ENCODE measurements at places on chromosomes 2 and 18.
A peak's percentile ranks its signal among the peaks of the same experiment; 100 is the strongest.

DNA sequence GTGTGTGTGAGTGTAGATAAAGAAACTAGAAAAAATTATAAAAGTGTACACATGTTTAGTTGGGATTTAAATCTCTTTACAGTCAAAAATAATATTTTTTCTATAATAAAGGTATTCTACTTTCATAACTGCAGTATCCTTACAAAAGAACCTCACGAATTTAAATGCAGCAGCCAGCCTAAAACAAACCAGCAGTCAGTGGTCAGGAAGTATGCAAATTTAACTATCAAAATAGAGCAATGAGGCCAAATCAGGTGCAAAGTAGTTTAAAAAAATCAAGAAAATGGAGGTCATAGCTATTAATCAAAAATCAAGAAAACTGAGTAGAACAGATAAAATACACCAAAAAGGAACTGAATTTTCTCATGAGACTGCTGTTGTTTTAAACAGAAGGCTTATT, 407.1 kb downstream of the CDH19 start:
- no peak for DNase-seq

DNA sequence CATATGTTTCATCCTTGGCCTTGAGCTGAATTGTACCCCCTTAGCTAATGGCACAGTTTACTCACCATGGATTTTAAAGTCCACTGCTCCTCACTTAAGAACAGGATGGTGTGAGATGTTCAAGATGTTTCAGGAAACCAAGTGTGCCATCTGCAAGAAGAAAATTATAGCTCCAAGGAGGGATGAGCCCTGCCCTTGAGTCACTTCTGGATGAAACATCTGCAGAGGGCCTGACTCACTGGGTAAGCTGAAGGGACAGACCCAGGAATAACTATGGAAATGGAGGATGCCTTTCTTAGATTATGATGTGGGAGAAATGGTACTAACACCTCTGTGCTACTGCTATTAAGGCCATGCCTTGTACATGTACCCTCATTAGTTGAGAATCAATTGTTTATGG, 6.4 kb downstream of the MARS2 start:
- no peak for DNase-seq

DNA sequence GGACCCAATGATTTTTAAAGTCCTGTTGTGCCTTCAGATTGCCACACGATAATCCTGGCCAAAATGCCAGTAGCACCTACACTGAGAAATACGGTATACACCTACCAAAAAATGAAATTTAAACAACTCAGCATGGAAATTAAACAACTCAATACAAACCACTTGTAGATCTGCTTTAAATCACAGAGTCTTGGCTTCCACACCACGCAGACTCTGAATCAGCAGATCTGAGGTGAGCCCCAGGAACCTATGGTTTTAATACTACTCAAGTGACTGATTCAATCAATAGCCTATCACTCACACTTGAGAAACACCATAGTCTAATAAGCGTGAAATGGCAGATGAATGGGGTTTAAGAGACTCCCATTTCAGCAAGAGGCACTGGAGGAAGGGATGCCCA, 46.9 kb downstream of the MAP4K3 start:
- no peak for DNase-seq

- DNase-seq = no peak
These were observed 33.1 kb downstream of the NAPG start for GRCh38 chr18:10558967-10559298.

DNA sequence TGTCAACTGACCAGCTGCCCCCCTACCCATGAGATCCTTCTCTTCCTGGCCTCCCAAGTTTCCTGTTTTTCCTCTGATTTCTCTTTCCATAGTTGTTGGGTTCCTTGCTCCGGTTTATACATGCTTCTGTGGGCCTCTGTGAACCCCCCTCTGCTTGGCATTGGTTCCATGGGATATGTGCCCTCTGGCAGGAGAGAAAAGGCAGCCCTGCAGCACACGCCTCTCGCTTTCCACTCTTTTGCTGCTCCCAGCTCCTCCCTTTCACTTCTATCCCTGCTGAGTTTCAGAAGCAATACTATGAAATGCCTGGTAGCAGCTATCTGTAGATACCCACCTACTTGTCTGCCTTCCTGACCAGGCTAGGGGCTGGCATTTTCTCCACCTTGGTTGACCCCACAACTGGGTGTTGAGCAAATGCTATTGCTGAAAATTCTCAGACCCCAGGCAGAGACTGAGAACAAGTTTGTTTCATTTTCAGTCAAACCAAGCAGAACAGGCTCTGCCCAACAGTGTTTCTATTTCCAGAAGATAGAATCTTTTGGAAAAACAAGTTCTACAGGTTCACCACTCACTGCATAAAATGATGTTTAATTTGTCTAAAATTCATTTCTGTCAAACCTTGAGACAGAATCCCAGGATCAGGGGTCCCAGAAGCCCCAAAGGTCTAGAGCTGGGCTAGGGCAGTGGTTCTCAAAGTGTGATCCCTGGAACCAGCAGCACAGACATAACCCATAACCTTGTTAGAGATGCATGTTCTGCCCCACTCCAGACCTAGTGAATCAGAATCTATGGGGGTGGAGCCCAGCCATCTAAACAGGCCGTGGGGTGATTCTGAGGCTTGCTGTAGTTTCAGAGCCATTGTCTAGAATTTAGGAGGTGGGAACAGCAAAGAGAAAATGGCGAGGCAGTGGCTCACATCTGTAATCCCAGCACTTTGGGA, 13.4 kb downstream of the CAPG start:
- DNase-seq = no peak

- no peak for DNase-seq
These were observed 6.9 kb upstream of the UCN start for GRCh38 chr2:27315122-27315521.

- no peak for DNase-seq
These were observed 103.2 kb downstream of the PTGR3 start for GRCh38 chr18:75105551-75106254.

GRCh38 chr18:79779700-79780190, 18.0 kb upstream of the KCNG2 start:
- no peak for DNase-seq

DNA sequence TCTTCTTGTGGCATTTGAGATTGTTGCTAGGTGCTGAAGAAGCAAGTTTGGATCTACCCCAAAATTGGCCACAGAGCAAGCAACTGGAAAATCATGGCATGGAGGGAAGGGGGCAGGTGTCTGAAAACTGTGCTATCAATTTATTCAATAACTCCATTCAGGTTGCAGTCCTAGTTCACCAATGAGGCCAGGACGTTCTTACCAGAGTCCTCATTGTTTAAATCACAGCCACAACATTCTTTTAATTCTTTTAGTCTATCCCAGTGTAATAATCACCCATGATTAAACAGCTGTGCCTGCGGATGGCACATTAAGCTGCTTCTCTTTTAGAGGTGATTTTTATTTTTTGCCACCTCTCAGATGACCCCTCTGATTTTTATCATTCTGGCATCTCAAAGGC, 103.5 kb downstream of the ANKRD44 start:
- no peak for DNase-seq

GRCh38 chr2:151560289-151560688, 150.6 kb downstream of the RIF1 start:
- no peak for DNase-seq

GRCh38 chr2:62501794-62502500, 4.0 kb downstream of the TMEM17 start:
- no peak for DNase-seq

DNA sequence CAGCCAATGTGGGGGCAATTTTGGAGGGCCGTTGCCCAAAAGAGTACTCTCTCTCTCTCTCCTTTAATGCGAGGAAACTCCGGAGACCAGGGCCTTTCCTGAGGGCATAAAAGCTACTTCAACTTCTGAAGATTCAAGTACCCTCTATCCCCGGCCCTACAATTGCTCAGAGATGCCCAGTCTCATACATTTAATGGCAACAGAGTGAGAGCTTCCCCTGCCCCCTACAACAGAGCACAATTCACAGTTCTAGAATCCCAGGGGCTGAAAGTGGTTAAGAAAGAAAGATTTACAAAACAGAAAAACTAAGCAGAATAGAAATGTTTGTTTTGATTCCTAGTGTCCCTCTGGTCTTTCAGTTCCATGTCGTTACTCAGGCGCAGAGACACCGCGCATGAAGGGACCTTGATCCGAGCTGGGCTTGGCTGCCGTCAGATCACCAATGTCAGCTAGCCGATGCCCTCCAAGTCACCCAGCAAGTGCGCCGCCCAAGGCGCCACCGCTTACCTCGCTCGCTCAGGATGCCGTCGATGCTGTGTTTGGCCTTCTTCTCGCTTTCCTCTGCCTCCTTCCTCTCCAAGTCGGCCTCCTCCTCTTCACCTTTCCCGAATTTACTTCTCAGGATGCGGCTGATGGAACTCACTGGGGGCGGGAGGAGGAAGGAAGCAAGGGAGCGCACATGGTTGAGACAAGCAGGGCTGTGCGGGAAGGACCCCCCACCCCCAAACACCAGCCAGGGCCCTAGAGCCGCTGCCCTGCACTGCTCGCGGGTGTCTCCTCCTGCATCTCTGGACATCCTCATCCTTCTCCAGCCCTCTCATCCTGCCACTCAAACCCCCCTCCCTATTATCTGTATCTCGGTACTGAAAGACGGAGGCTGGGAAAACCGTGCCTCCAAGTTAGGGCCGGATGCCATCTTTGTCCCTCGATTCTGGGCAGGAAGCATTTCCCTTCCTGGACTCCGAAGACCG, 4.9 kb downstream of the PAX3 start:
- DNase-seq = no peak

DNA sequence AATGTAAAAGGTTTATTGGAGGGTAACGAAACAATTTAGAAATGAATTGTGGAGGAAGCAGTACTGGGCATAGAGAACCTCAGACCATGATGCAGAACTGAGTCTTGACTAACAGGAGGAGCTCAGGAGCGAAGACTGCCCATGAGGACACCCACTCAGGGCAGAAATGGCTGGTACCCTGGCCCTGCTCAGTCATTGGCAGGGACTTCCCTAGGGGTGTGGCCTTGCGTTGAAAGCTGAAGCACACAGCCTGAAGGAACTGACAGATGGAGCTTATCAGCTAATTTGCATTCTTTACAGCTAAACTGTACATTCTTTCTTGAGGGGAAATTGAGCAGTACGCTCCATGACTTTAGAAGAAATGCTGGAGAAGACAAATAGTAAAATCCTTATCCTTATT, 57.1 kb downstream of the PDK1 start:
- no peak for DNase-seq

GRCh38 chr2:173969886-173970285, 4.7 kb upstream of the SP3 start:
- no peak for DNase-seq

- peak; percentile 47 for DNase-seq
These were observed 84.6 kb downstream of the NRP2 start for GRCh38 chr2:205766779-205767359.

- no peak for DNase-seq
These were observed 1.4 kb downstream of the STARD7 start for GRCh38 chr2:96207073-96207773.

DNA sequence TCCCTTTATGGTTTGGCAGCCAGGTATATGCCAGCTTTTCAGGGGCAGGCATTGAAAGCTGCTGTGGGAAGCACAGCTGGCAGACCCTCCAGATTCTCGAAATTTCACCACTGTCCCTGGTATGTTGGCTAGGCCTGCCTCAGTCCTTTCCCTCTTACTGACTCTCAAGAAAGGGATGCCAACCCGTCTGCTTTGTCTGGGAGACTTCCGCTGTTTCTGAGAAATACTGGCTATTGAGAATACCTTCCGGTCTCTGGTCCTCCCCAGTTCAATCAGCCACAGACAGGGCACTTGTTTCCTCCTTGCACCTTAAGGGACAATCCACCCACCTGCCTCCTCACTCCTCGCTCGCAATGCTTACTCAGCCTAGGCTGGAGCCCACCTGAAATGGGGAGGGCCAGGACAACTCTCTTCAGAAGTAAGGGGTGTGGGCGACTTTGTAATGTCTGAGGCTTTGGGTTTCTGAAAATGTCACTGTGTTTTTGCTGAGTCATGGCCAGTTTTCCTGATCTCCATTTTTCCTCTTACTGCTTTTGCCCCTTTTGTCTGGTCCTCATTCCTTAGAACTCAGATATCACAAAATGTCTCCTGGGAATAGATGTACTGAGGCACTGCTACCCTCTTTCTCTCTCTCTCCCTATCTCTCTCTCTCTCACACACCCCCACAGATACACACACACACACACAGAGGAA, 571.1 kb downstream of the TNS1 start:
- DNase-seq = no peak

DNA sequence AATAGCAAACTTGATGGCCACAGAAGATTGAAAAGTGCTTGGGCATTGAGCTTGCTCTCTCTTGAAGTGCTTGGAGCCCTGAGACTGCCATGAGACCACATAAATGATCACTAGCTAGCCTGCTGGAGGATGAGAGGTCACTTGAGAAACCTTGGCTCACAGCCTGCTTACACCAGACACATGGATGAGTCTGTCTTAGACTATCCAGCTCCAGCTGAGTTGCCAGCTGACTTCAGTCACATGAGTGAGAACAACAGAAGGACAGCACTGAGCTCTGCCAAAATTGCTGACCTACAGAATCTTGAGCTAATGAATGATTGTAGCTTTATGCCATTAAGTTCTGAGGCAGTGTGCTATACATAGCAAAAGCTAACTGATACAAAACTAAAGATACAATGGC, 18.1 kb downstream of the NABP1 start:
- no peak for DNase-seq

GRCh38 chr2:176388861-176389260, 119.6 kb downstream of the MTX2 start:
- DNase-seq = no peak

- peak; percentile 13 for DNase-seq
These were observed 6.1 kb downstream of the ERFE start for GRCh38 chr2:238164906-238165287.

- DNase-seq = no peak
These were observed 297.6 kb upstream of the NRXN1 start for GRCh38 chr2:51329512-51329911.

- DNase-seq = no peak
These were observed 31.7 kb downstream of the CDH20 start for GRCh38 chr18:61364953-61365352.

GRCh38 chr2:109645412-109646184, 31.4 kb downstream of the SOWAHC start:
- DNase-seq = no peak

DNA sequence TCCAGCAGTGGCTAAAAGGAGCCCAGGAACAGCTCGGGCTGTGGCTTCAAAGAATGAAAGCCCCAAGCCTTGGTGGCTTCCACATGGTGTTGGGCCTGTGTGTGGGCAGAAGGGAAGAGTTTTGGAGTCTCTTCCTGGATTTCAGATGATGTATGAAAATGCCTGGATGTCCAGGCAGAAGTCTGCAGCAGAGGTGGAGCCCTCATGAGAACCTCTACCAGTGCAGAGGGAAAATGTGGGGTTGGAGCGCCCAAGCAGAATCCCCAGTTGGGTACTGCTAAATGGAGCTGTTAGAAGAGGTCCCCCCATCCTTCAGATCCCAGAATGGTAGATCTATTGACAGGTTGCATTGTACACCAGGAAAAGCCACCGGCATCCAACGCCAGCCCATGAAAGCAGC, 412.1 kb downstream of the TDRD15 start:
- DNase-seq = no peak

- DNase-seq = no peak
These were observed 176.7 kb upstream of the SMAD2 start for GRCh38 chr18:48106976-48107781.

Measured in activated CD8-positive, alpha-beta memory T cell treated with anti-CD3 and anti-CD28 coated beads, Interleukin-2, amount 50 U/mL, for 4 hours (primary cell).